Stimulated activated CD8-positive, alpha-beta memory T cell treated with anti-CD3 and anti-CD28 coated beads, Interleukin-15, amount 100 ng/mL, for 24 hours (primary cell): ENCODE measurements at places on chromosomes 2 and 18.

- DNase-seq = no peak
These were observed 12.8 kb upstream of the MAP3K20 start for GRCh38 chr2:173062801-173063200.

DNA sequence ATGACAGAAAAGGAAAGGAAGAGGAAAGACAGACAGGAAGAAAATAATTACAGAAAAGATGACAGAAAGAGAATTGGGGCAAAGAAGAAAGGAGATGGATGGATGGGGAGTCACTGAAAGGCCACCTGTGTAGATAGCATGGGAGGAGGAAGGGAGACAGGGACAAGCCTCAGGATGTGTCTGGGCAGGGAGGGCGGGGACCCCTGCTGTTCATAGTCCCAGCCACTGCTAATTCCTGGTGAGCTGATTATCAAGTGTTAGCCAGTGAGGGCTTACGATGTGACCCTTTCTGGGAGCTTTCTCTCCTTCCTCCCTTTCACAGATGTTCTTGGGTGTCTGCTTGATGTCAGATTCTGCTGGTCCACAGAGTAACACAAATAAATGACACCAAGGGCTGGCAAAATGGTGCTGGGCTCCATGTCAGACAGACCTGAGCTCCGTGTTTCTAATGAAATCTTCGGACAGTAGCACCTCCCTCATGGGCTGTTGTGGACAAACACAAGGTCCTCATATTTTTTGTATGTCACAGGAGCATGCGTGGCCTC lies 13.6 kb downstream of the FHOD3 start:
- DNase-seq = no peak

- no peak for DNase-seq
These were observed 65.6 kb upstream of the ZNF385B start for GRCh38 chr2:179927041-179927440.

- DNase-seq = no peak
These were observed 31.8 kb upstream of the MTX2 start for GRCh38 chr2:176237456-176237855.
